A549 treated with DMSO at 1 μM for 4 hours (cell line): ENCODE measurements at places on chromosomes 3 and 15. TPM values are rescaled to one million over a fixed set of nuclear protein-coding genes. Genes with fewer than 3 reads are reported as not detected.

CDCP1 gene
- 15.3 to 20.0 TPM (median 17.6 TPM) in 5 replicates for total RNA-seq

EPHA6 gene
- total RNA-seq, result 0.09 to 0.20 TPM (median 0.11 TPM) in 5 replicates

MEX3B gene
- total RNA-seq, result 4.6 to 6.7 TPM (median 5.4 TPM) in 5 replicates

SH2D7 gene
- total RNA-seq, result not detected in 5 replicates

ZPLD1 gene
- total RNA-seq, result 0.04 to 0.07 TPM (median 0.06 TPM) in 4 of 5 replicates, not detected in the other

PLSCR2 gene
- total RNA-seq, result 0.21 TPM in 1 of 5 replicates, not detected in the others

CIB2 gene
- 24.8 to 32.3 TPM (median 28.4 TPM) in 5 replicates for total RNA-seq

SV2B gene
- 0.02 to 0.03 TPM (median 0.03 TPM) in 4 of 5 replicates, not detected in the other for total RNA-seq

CD86 gene
- not detected in 5 replicates for total RNA-seq

GOLGA6L7 gene
- total RNA-seq, result not detected in 5 replicates

RHCG gene
- total RNA-seq, result 33.6 to 42.7 TPM (median 35.6 TPM) in 5 replicates

ARHGEF26 gene
- 6.3 to 7.8 TPM (median 7.0 TPM) in 5 replicates for total RNA-seq

CAMP gene
- total RNA-seq, result not detected in 5 replicates

SLC24A5 gene
- total RNA-seq, result not detected in 5 replicates

SUMF1 gene
- 19.6 to 25.6 TPM (median 21.2 TPM) in 5 replicates for total RNA-seq

DPH6 gene
- 11.9 to 15.7 TPM (median 13.4 TPM) in 5 replicates for total RNA-seq

GRAMD1C gene
- total RNA-seq, result 0.31 to 1.4 TPM (median 0.71 TPM) in 5 replicates

AHSG gene
- total RNA-seq, result 0.08 TPM in 1 of 5 replicates, not detected in the others

ZNF620 gene
- 0.81 to 1.9 TPM (median 1.7 TPM) in 5 replicates for total RNA-seq

DCBLD2 gene
- 219 to 325 TPM (median 298 TPM) in 5 replicates for total RNA-seq

EFCAB12 gene
- 0.40 to 0.67 TPM (median 0.51 TPM) in 5 replicates for total RNA-seq

STARD9 gene
- total RNA-seq, result 1.2 to 2.0 TPM (median 1.8 TPM) in 5 replicates

CD80 gene
- not detected in 5 replicates for total RNA-seq
